NCI-H82 (cell line): ENCODE measurements at places on chromosomes 2 and 18.

- DNase-seq = no peak
Observed at GRCh38 chr18:2448565-2449151, 122.6 kb downstream of the METTL4 start.

DNA sequence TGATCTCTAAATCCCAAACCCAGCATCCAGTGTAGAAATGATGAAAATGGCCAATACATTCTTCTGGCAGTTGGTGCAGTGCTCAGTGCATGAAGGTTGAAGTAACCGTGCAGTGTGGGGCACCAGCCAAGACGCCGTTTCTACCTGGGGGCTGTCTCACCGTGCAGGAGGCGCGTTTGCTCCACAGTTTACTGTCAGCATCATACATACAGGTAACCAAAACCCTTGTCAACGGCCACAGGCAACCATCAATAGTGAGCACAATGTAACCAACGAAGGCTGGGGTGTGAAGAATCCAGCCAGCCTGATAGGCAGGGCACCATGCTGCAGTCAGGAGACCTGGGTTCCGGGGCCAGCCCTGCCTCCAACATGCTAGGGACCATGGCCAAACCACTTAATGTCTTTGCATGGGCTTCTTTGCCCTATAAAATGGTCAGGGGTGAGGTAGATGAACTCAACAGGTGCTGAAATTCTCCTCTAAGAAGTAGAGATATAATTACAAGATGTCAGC lies 127.5 kb upstream of the ID2 start:
- no peak for DNase-seq

GRCh38 chr18:58254873-58255511 lies 211.0 kb downstream of the NEDD4L start:
- DNase-seq = no peak

DNA sequence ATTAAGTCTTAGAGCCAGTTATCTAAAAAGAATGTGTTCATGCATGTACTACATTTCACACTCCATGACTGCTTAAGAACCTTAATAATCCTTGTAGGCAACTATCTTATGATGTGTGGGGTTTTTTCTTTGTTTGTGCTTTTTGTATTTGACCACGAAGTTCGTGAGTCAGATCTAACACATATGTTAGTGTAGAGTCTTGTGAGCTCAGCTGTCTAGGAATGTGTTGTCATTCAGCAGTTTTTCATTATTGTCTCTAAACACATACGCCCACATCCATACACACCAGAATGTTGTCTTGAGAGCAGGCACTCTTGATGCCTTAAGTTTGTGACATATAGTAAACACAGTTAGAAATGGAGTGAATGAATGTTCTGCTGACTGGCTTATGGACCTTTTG lies 38.4 kb downstream of the CAB39 start:
- no peak for DNase-seq

DNA sequence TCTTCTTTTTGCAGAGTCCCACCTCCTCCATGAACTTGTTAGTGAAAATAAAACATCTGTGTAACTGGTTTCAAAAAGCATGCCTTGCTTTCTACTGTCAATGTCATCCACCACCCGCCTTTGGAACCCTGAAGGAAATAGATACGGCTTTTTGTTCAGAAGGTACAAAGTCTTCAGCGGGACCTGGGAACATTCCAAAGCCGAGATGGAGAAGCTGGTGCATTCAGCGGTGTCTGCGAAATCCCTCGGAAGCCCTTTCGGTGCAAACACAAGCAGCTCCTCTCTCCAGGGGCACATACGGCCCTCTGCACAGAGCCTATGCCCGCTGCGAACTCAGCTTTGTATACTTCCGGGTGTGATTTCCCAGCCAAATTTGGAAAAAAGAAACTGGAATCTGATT lies 555.8 kb upstream of the SALL3 start:
- no peak for DNase-seq
